ENCODE measurements at places on chromosomes 2 and 18.

- no peak for DNase-seq
Measured at GRCh38 chr2:28628506-28628905, 123.1 kb upstream of the PPP1CB start.

GRCh38 chr2:1633092-1633671 is 111.1 kb downstream of the PXDN start:
- DNase-seq: no peak

GRCh38 chr2:170044751-170045478 is 133.0 kb upstream of the MYO3B start:
- no peak for DNase-seq

DNA sequence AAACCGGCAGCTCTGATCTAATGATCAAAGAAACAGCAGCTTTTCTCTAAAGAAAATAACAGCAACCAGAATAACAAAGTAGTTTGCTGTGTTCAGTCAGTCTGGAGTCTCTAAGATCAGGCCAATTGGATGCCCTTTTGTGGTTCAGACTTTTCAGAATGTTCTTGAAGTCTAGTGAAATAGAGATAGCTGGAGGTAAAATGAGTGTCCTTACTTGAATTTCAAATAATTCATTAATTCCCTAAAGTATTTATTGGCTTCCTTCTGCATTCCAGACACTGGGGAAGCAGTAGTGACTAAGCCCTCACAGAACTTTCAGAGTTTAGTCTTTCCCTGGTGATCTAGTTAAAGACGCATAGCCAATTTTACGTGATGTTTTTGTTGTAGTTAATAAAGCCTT is 58.7 kb downstream of the C18orf54 start:
- DNase-seq: no peak

GRCh38 chr18:11147371-11147951 is 1.9 kb downstream of the PIEZO2 start:
- DNase-seq: no peak

- DNase-seq: no peak
Measured at GRCh38 chr2:64142741-64143168, 1.5 kb downstream of the PELI1 start.

DNA sequence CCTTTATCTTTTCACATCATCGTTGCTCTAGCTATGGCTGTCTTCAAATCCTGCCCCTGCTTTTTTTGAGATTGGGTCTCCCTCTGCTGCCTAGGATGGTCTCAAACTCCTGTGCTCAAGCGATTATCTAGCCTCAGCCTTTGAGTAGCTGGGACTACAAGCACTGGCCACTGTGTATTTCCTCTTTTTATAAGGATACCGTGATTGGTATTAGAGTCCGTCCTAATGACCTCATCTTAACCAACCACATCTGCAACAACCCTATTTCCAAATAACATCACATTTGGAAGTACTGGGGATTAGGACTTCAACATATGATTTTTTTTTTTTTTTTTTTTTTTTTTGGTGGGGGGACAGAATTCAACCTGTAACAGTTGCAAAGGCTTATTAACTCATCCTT is 9.1 kb downstream of the RESP18 start:
- DNase-seq: no peak

DNA sequence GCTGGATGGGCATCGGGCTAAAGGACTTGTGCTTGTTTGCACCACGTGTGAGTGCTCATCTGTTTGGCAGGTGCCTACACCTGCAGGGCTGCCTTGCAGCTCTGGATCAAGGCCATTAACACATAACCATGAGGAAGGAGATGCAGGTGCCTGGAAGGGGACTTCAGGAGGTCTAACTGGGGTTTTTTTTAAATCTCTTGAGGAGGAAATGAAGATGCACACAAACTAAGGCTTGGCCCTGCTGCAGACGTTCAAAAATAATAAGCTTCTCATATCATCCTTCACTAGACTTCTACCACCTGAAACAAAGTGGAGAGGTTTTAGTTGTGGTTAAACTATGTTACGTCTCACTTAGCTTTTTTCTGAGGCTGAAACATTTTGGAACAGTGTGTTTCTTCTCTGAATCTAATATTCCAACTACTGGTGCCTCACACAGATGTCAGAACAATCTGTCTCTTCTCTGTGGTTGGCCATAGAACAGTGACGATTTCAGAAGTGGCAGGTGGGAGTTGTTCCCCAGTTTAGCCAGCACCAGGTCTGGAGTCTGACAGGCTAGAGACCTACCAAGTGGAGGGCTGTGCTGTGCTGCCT is 36.5 kb downstream of the BCL2L11 start:
- no peak for DNase-seq

GRCh38 chr2:209577376-209578357 is 153.8 kb downstream of the MAP2 start:
- no peak for DNase-seq

DNA sequence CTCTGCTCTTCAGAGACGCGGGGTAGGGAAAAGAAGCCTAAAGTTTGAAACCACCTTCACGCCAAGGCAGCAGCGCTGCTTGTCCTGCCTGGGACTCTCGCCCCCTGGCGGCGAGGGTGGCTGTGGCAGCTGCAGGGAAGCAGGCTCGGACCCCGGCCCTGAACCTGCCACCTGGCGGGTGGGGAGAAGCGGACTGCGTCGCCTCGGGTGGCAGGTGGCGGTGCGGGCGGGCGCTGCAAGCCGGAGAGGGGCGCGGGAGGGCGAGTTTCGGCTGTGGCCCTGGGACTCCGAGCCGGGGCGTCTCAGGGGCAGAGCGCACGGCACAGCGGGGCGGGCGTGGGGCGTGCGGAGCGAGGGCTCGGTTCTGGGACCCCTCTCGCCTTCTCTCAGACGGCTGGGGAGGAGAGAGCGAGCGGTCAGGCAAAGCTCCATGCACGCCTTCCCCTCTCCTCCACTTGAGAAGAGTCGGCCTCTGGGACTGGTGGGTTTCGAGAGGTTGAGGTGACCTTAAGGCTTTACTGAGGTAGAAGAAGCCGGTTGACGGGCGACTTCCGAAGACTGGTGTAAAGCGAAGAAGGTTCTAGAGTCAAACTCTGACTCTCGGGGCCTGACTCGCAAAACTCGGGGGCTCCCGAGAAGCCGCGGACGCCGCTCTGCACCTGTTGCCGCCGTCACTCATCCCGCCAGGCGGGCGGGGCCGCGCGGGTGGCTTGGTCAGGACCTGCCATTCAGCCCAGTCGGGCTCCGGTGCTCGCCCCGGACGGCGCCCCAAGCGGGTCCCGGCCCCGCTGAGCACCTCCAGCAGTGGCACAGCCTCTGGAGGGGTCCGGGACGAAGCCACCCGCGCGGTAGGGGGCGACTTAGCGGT is 1.1 kb upstream of the BOLL start:
- DNase-seq: peak; percentile 83
